NCI-H774 (cell line): ENCODE measurements at places on chromosomes 3 and 15.

DNA sequence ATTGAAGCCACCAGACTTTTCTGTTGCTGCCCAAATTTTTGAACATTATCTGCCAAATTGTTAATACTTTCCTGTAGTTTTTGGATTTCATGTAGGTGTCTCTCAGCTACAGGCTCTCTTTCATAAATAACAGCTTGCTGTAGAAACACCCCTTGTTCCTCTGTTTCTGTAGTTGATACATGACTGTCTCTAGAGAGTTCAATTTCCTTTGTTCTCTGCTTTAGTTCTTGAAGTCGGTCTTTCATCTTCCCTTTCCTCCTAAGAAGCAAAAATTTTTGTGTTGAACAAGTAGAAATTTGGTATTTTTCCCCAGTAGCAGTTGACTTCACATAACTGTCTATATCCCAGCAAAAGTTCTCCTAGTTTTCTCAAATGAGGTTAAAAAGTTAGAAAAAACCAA, 13.4 kb downstream of the STX19 start:
- DNase-seq, result no peak

GRCh38 chr15:47431501-47431900, 285.8 kb upstream of the SEMA6D start:
- DNase-seq, result no peak

DNA sequence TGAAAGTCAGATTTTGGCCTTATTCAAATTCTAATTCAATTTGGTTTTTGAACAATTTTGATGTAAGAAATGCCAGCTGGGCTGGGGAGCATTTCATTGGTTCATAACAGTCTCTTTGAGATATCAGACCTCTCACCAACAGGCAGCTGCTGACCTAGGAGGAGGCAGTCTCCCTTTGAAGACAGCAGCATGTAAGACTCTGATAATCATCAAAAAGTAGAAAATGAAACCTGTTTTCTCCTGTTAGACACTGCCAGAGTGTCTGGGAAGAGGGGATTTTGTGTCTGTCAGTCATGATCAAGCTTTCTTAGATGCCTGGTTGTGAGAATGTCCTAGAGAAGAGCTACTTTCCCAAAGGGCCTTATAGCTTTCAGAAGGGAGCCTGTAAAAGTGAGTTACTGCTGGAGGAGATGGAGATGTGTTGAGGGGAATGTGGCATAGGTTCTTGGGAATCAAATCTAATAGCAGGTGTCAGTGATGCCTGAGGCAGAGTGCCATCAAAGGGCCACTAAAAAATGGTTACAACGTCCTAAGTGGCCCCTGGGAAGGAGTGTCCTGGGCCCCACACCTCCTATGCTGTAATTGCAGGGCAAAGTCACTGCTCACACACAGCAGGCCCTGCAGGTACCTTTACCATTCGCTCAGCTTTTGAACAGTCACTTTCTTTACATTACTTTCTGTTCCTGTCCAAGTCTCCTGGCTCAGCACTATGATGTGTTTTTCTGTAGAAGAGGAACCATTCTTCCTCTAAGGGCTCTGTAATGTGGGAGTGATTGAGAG, 43.1 kb downstream of the FSTL1 start:
- DNase-seq, result no peak

DNA sequence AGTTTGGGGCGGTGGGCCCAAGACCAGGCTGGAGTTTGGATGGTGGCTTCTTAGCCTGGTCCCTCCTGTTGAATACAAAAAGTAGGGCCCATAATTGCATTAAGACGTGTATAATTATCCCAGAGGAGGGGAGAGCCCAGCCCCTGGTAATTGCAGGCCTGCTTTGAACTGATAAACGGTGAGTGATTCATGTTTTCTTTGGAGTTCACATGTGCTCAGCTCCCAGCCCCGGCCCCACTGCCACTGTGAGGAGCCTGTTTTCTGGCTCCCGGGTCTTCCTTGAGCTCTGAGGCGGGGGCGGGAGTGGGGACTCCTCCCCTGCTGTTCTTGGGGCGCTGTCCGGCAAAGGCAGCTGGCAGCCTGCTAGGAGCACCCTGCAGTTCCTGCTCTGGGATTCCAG, 3.1 kb downstream of the PLXNA1 start:
- DNase-seq, result no peak

DNA sequence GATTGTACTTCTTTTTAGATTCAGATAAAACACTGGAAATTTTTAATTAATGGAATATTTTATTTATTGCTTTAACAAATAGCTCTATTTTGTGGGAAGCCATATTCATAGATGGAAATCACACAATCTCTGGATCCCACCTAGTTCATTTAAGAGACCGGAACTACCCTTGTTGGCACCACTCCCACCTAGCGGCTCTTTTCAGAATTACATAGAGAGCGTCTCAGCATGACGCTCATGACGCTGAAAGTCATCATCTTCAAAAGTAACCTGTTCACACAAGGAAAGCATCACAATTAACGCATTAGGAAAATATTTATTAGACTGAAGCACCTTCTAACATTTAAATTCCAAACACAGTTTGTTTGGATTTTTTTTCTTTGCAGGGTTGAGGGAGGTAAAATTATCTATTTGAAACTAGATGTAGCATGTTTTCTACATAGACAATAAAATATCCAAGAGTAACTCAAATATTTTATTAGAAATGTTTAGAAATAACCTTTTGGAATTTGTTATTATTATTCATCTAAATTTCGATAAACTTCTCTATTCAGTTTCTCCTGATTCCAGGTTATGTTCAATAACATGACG, 214.9 kb upstream of the ARRDC4 start:
- no peak for DNase-seq

GRCh38 chr3:89180334-89180733, 72.9 kb downstream of the EPHA3 start:
- DNase-seq, result no peak

- no peak for DNase-seq
These were observed 151.2 kb downstream of the FOXP1 start for GRCh38 chr3:71432044-71432975.

- DNase-seq, result no peak
These were observed 434.9 kb upstream of the TPM1 start for GRCh38 chr15:62607643-62608042.

- no peak for DNase-seq
These were observed 173.3 kb downstream of the RAB11A start for GRCh38 chr15:66042624-66043023.

- no peak for DNase-seq
These were observed 880.1 kb downstream of the PDCD6IP start for GRCh38 chr3:34678575-34678974.

- no peak for DNase-seq
These were observed 689.6 kb downstream of the MECOM start for GRCh38 chr3:168973897-168974296.

- no peak for DNase-seq
These were observed 1273.9 kb downstream of the OTOL1 start for GRCh38 chr3:162770551-162770950.

- no peak for DNase-seq
These were observed 101.5 kb upstream of the SLC6A6 start for GRCh38 chr3:14300721-14301399.

DNA sequence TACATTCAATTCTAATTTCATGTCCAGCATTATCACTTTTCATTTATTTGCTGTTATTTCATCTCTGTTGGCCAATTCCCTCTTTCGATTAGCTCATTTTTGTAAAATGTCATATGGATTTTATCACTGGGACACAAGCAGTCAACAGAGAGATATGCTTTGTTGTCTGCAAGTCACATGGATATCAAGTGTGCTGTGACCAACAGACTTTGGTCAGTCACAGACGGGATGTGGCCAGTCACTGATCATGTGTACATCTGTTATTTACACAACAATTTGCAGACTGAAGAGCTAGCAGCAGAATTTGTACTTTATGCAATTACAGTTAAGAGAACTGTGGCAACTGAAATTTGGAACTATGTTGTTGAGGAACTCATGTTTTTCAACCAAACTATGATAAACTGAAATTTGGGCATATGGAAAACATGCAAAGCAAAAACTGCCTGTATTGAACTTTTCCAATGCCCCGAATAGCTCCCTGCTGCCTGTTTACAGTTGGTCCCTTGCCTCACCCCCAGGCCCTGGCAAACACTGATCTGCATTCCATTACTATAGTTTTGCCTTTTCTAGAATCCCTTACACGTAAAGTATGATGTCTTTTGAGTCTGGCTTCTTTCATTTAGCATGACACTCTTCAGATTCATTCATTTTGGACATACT, 104.4 kb downstream of the RPL22L1 start:
- peak; percentile 76 for DNase-seq

DNA sequence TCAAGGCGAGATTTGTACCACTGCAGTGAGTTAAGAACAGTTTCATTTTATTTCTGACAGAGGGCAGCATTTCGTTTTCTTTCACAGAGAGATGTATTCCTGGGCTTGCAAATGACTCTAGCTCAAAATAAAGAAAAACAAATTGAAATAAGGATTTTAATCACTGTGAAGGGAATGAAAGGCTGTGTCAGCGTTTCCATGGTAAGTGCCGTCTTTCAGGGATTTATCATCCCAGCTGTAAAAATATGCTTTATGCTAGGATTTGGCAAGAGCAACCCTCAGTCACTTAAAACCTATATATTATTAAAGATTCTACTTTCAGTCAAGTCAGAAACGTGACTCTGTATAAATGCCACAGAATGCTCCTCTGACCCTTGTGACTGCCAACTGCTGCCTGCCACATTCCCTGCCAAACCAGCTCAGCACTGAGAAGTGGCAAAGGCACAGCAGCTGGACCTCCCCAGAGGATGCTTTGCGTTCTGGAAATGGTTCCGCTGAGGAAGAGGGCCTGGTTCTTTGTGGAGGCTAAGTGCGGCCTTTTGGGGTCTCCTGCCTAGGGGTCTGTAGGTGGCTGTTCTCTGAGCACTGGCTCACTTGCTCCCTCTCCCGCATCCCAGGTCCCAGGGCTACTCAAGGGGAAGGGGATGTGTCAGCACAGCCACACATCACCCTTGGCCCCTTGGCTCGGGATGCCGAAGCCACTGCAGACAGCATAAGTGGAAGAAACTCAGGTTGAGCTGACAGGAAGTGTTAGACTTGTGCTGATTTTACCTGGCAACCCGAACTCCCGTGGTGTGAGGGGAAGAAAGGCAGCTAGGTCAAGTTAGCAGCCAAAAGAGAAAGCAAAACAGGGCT, 56.6 kb upstream of the POMGNT2 start:
- DNase-seq, result no peak

GRCh38 chr15:39625856-39626255, 45.0 kb downstream of the THBS1 start:
- DNase-seq, result no peak

- no peak for DNase-seq
These were observed 28.9 kb downstream of the POPDC2 start for GRCh38 chr3:119631516-119631915.

- DNase-seq, result no peak
These were observed 228.8 kb upstream of the P2RY1 start for GRCh38 chr3:152606146-152606545.

GRCh38 chr15:66145726-66146182, 107.8 kb downstream of the MEGF11 start:
- DNase-seq, result peak; percentile 66

- DNase-seq, result no peak
These were observed 159.0 kb downstream of the NLGN1 start for GRCh38 chr3:173556546-173556945.

GRCh38 chr3:154954757-154955156, 125.4 kb upstream of the MME start:
- DNase-seq, result no peak

- DNase-seq, result no peak
These were observed 149.3 kb downstream of the FMN1 start for GRCh38 chr15:33045066-33045810.

DNA sequence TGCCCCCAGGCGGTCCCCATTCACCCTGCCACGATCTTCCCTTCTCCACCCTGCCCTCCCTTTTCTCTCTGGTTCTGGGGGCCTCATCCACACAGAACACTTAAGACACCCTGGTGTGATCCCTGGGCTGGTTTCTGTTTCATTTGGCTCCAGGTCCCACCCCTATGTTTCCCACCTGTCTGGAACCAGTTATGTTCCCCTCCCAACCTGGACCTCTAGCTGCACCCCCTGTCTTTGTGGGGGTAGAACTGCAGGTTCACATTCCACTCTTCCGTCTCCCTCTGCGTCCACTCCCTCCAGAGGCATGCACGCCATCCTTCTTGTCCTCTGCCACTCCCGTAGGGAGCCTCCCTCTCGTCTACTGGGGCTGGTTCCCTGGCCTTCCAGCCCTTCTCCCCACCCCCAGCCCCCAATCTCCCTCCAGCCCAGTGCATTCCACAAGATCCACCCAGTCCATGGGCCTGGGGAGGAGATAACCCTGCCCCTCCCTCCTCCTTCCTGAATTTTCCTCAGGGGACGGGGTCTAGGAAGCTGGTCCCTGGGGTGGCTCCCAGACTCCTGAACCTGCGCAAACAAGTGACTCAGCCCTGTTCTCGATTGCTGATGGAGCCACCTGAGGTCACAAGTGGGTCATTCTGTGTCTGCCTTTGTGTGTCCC, 73.8 kb downstream of the ABTB1 start:
- no peak for DNase-seq

DNA sequence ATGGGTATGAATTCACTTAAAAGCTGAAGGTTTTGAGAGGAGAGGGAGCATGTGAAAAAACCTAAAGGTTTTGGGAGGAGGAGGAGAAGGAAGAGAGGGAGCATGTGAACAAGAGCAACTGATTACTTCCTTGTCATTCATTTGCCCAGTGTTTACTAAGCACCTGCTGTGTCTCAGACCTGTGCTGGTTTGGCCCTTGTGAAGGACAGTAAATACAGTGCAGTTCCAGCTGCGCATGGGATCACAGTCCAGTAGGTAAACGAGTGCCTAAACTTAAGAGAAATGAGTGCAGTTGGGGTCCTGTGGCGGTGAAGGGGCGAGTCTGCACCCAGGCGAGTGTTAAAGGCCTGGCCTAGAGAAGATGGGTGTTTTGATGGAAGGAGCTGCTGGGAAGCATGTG, 38.6 kb downstream of the IGF1R start:
- DNase-seq, result no peak

- no peak for DNase-seq
These were observed 171.2 kb downstream of the POTEB3 start for GRCh38 chr15:21269121-21269520.

DNA sequence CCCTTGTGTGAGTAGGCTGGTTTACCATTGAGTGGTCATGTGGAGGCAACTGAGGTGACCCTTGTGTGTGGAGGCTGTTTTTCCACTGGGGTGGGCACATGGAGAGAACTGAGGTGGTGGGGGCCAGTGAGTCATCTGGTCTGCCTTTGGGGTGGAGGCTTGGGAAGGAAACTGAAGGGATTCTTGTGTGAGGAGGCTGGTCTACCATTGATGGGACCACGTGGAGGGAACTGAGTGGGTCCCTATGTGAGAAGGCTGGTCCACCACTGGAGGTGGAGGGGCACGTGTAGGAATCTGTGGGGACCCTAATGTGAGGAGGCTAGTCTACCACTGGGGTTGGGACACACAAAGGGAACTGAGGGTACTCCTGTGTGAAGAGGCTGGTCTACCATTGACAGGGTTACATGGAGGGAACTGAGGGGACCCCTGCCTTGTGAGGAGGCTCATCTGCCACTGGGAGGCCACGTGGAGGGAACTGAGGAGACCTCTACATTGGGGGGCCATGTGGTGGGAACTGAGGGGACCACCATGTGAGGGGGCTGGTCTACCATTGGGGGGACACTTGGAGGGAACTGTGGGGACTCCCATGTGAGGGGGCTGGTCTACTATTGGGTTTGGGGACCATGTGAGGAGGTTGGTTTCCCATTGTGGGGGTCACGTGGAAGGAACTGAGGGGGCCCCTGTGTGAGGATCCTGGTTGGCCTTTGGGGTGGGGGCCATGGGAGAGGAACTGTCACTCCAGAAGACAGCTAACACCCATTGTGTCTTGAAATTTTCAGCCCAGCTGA, 164.5 kb downstream of the WNT7A start:
- DNase-seq, result no peak

GRCh38 chr3:124078953-124079911, 87.3 kb upstream of the ROPN1 start:
- no peak for DNase-seq

GRCh38 chr3:183022936-183023516, 42.7 kb upstream of the DCUN1D1 start:
- no peak for DNase-seq

- no peak for DNase-seq
These were observed 287.0 kb downstream of the FAM43A start for GRCh38 chr3:194972641-194973040.
